Hematopoietic multipotent progenitor cell treated with erythropoietin and hydrocortisone succinate and interleukin-3 and kit ligand, for 6 days (in vitro differentiated cells): ENCODE measurements at places on chromosomes 1 and 21.

DNA sequence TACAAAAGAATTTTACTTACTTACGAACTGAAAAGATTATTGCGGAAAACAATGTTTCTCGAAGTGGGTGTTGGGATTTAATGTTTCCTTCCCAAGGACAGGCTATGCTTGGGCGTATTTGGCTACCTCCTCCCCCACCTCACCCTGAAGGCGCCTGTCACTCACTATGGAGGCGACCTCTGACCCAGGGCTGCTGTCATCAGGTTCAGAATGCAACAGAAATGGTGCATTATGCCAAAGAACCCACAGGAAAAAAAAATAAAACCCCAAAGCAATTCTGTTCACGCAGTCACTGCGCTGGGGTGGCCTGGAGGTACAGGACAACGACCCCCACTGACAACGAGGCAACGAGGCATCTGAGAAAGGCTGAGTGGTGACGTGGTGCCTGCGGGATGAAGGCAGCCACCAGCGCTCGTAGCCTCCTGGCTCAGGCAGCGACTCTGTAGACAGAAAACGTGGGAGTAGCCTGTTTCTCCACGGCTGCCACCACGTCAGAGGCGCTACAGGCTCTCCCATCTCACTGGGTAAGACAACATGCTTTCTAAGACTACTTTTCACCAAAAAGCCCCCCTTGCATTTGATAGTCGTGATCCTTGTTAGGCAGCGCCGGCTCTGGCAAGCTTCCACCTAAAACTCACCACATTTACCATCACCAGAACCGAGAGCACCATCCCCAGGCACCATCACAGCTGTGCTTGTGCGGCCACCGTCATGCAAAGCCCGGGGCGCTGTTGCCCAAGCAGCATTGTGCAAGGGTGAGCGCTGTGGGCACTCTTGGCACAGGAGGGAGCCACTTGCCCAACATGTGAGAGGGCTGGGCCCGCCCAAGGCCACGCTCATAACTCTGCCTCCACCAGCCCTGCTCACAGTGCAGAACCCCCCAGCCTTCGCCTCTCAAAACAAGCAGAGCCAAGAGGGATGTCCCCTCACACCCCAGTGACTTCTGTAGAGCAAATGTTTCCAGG, 14.3 kb downstream of the NADK start:
- DNase-seq = peak; percentile 77

GRCh38 chr1:230860617-230861384, 7.5 kb downstream of the C1orf198 start:
- DNase-seq = no peak

- DNase-seq = peak; percentile 50
Observed at GRCh38 chr1:68346188-68346808, 103.5 kb downstream of the RPE65 start.

DNA sequence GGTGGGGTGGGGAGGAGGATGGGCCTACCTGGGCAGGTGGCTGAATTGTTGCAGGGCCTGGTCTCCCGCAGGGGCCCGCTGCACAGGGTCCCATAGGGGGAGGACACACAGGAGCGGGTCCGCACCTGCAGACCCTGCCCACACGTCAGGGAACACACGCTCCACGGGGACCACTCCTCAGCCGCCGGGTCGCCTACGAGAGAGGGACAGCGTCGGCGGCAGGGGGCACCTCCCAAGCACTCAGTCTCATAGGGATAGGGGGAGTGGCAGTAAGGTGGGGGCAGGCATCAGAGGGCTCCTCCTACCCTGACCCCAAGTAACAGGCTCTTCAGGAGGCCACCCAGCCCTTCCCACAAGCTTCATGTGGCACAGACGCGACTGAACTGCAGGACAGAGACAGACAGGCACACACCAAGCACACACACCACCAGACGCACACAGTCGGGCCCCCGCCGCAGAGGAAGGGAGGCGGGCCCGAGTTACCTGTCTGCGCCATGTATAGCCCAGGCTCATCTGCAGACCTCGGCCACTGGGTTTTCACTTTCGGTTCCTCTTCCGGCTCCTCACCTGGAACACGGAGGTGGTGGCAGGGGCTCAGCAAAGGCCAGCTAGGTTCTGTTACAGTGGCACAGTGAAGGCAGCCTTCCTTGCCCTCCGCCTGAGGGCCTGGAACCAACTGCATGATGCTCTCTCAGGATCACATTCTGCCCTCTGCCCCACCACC, 19.8 kb downstream of the ADGRB2 start:
- DNase-seq = no peak

GRCh38 chr21:36693489-36694030, 5.4 kb upstream of the SIM2 start:
- DNase-seq = no peak

GRCh38 chr1:32883338-32884031, 2.8 kb upstream of the HPCA start:
- DNase-seq = no peak

GRCh38 chr1:199087144-199087543, 448.3 kb downstream of the PTPRC start:
- DNase-seq = no peak

- peak; percentile 88 for DNase-seq
Observed at GRCh38 chr1:44808063-44808937, at the start of gene BTBD19. Gene BTBD19, plus strand, starts transcription at chr1:44808523. Its CDS starts 298 bp downstream, at chr1:44808821.

DNA sequence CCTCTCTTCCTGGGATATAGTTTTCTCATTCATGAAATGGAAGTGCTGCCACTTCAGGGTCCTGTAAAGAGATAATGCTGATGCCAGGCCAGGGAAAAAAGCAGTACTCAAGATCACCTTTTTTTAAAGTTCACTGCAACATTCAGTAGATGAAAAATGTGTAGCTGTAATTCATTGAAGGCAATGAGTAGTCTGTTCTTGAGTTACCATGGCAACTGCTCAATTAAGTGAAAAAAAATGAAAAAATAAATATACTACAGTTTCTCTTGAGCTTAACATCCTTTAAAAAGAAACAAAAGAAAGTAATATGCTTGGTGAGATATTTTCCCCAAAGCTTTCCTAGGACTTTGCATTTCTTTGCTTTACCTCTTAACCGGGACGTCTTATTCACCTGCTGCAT, 183.3 kb downstream of the AK5 start:
- DNase-seq = no peak

GRCh38 chr1:232355162-232356006, 274.5 kb downstream of the SIPA1L2 start:
- DNase-seq = no peak

GRCh38 chr1:101918277-101918676, 78.4 kb downstream of the OLFM3 start:
- peak; percentile 5 for DNase-seq

- DNase-seq = no peak
Observed at GRCh38 chr1:177145106-177146070, 19.1 kb downstream of the ASTN1 start.

DNA sequence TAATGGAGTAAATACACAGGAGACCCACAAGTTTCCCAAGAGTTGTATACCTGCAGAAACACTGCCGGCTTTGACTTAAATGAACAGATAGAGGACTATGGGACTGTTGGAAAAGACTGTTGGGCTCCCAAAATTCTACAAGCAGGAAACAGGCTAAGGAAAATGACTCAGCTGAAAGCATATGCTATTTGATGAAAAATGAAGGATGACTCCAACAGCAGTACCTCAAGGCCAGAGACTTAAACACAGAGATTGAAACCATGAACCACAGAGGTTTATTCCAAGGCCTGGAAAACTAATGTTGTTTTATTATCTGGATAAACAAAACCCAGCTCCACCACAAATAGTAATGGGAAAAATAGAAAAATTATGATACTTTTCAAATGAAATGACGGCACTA, 187.7 kb downstream of the TNFSF18 start:
- no peak for DNase-seq

GRCh38 chr1:119549719-119550132, 42.7 kb downstream of the HSD3B1 start:
- DNase-seq = peak; percentile 90

- no peak for DNase-seq
Observed at GRCh38 chr1:181503171-181503810, 20.0 kb downstream of the CACNA1E start.

DNA sequence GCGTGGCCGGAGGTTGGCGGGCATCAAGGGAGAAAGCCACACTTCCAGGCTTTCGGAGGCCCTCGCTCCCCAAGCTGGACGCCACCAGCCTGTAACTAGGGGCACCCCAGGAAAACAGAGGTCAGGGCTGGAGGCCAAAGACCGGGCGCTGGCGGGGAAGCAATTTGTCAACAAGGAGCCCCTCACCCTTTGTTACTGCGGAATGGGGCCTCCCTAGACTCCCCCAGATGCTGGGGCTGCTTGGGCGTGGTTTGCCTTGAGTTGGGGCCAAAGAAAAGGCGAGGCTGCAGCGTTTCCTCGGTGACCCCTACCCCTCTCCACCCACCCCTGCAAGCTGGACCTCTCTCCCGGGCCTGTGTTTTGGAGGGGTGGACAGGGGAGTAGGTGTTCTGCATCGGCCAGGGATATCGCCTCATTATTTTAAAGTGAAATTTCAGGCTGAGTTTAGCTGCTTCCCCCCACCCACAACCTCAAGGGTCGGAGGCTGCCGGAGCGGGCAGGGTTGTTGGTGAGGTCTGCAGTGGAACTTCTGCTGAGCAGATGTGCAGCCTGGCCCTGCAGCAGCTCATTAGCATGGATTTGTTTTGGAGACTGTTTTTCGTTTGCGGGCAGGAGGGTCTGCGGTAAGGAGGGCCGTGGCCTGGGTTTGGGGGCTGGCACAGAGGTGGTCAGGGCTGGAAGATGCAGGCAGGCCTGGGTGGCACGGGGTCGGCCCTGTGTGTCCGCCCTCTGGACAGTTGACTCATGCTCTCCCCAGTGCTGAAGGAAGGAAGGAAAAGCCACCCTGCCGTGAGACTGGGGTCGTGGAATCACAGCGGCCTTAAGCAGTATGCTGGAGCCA, 1.5 kb downstream of the NBL1 start:
- no peak for DNase-seq

- DNase-seq = no peak
Observed at GRCh38 chr1:40610156-40610555, 55.3 kb downstream of the RIMS3 start.

DNA sequence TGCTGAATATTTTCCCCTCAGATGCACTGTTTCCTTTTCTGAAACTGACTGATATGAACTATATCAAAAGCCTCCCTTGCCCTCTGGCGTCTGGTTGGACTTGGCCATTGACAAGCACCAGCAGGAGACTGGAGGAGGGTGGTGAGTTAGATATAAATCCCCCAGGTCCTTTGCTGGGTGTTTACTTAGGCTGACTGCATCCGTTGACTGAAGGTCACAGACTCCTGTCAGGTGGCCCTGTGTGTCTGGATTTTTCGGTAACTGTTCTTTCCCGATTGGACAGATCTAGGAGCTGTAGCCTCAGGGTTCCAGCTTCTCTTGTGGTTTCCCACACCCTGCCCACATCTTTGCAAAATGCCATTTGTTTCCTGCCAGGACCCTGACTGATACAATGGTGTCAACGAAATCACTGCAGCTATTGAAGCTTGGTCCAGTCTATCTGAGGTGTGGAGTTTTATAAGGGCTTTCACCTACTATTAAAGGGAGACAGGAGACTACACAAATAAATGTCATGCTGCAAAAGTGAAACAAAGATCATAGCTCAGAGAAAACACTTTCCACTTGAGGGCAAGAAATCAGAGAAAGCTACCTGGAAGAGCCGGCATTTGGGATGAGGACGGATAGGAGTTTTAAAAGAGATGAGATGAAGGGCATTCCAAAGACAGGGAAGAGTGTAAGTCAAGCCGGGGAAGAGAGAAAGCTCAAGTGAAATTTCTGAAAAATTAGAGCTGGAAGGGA, 1.5 kb upstream of the MAGI3 start:
- peak; percentile 81 for DNase-seq

DNA sequence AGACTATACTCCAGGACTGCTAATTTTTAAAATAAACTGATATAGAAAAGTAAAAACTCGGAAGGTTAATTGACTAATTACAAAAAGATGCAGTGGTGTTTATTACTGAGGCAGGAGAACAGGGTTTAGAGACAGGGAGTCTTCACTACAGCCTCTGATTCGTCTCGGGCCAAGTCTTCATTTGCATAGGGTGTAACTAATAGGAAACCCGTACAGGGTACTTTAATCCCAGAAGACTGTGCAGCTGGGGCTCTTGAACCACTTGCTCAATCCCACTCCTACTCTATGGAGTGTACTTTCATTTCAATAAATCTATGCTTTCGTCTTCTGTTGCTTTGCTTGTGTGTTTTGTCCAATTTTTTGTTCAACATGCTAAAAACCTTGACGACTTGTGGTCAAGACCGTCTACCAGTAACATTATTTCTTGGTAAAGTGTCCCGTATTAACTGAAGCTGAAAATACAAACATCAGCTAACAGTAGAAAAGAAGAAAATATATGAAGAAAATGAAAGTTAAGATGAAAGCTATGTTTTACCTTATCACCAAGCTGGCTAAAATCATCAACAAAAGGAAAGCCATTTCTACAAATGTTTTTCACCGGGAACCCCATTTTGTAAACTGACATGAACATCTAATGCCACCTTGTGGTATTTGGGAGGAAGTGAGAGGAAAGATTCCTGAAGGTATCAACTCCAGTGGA, 8.0 kb downstream of the SDHB start:
- peak; percentile 83 for DNase-seq

GRCh38 chr1:16101623-16102022, 28.2 kb upstream of the FAM131C start:
- DNase-seq = no peak

GRCh38 chr1:212366901-212367300, 47.8 kb downstream of the PACC1 start:
- no peak for DNase-seq
